Pulmonary artery endothelial cell (primary cell): ENCODE measurements at places on chromosomes 12 and 14. TPM values are rescaled to one million over a fixed set of nuclear protein-coding genes. Genes with fewer than 3 reads are reported as not detected.

Gene CD69
- 0.14 and 0.20 TPM in 2 replicates for total RNA-seq

Gene HOXC5
- total RNA-seq, result not detected in 2 replicates

Gene NPFF
- not detected in 2 replicates for total RNA-seq

Gene SERPINA5
- total RNA-seq, result 0.67 and 1.3 TPM in 2 replicates

Gene PCED1B
- total RNA-seq, result 0.35 and 0.46 TPM in 2 replicates

Gene OR11H7
- total RNA-seq, result not detected in 2 replicates

Gene SPTSSA
- total RNA-seq, result 19.3 and 23.0 TPM in 2 replicates

Gene FAM90A1
- total RNA-seq, result 0.11 TPM in 1 of 2 replicates, not detected in the other

Gene SERPINA10
- total RNA-seq, result not detected in 2 replicates

Gene KRT73
- not detected in 2 replicates for total RNA-seq

Gene C3AR1
- 0.26 and 0.28 TPM in 2 replicates for total RNA-seq

Gene STYK1
- 21.8 and 25.5 TPM in 2 replicates for total RNA-seq
